EH (cell line): ENCODE measurements at places on chromosomes 12 and 14.

DNA sequence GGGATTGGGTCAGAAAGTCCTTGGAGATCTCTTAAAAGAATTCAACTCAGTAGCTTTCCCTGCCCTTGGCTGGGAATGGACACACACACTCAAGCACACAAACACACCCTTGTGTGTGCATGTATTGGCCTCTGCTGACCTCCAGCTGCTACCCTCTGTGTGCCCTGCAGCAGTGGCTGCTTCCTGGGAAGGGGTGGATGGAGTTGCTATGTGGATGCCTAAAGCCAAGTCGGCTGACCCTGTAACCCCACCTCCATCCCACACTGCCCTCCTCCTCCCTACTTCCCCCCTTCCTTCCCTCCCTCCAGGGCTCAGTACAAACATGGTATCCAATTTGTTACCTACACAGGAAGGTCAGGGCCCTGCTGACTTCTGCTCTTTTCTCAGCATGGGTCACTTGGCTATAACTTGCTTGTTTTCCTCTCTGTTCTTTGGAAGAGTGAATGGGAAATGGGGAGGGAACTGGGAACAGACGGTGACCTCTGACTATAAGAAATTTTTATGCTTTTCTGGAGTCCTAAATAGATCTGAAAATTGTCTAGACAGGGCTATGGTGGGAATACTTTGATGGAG, 351.6 kb upstream of the TBX3 start:
- no peak for DNase-seq

- DNase-seq = peak; percentile 15
These were observed 19.3 kb downstream of the CPNE8 start for GRCh38 chr12:38886064-38886463.

- DNase-seq = no peak
These were observed 42.2 kb upstream of the ARID2 start for GRCh38 chr12:45687081-45688015.

DNA sequence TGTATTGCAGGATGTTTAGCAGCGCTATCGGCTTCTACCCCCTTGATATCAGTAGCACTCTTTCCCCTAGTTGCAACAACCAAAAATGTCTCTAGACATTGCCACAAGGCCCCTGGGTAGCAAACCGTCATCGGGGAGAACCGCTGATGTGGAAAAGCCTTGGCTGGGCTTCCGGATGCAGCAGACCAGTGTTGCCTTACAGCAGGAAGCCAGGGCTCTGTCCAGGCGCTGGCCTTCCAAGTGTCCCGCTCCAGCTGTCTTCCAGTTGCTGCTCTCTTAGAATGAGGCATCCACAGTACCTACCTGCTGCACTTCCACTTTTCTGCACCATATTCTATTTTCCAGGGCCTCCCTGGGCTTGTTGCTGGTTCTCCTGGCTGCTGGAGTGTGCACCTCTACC, 22.6 kb upstream of the SLC10A1 start:
- no peak for DNase-seq

DNA sequence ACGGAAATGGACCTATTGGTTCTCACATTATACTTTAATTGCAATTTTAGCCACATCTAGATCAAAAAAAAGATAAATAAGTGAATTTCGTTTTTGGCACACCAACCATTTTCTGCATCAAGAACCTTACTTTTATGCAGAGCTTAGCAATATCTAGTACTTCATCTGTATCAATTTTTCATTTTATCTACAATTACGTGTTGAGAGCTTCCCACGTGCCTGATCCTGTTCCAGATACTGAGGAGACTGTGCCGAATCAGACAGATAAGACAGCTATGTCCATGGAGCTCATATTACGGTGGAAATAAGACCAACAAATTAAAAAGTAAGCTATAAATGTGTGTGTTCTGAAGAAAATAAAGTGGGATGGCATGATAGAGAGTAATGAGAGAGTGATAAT, 101.6 kb downstream of the MGAT4C start:
- no peak for DNase-seq

- DNase-seq = peak; percentile 94
These were observed 97.6 kb downstream of the TGFB3 start for GRCh38 chr14:75884198-75884611.

GRCh38 chr14:103522649-103523574, at the start of gene CKB:
Gene CKB (minus strand): TSS chr14:103522830. CDS start chr14:103522493, 337 bp downstream.
- DNase-seq = peak; percentile 68

DNA sequence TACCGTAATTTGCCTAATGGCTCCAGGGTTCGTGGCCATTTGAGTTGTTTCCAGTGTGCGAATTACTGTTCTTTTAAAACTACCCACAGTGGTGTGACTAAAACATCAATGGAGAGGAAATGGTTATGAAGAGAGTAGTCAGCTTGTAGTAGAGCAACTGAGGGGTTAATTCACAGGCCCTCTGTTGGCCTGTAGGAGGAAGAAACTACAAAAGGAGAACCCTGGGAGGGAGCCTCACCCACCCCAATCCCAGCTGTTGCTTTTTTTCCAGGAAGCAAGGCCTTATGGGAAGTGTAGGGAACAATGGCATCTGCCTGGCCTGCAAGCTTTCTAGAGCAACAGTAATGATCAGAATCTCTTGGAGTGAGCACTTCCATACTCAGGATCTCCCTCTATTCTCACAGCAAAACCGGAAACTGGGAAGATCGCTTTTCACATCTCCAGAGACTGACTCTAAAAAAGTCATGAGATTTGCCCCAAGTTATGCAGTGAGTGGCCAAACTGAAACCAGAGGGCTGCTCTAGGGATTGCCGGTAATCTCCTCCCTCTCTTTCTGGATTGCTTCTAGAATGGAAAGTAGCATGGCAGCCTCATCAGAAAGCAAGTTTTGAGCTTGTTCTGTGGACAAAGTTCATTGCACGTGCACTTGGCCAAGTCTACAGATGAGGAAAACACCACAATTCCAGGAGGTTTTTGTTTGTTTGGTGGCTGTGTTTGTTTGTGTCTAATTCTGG, 125.3 kb upstream of the PWP1 start:
- peak; percentile 2 for DNase-seq

GRCh38 chr12:104547235-104547634, 90.5 kb downstream of the CHST11 start:
- no peak for DNase-seq
